ENCODE measurements at places on chromosomes 12 and 14.

- no peak for DNase-seq
Observed at GRCh38 chr12:25997201-25997963, 38.9 kb downstream of the RASSF8 start.

- peak; percentile 30 for DNase-seq
Observed at GRCh38 chr14:72904840-72905561, 11.1 kb upstream of the DPF3 start.

- DNase-seq: no peak
Observed at GRCh38 chr14:78005325-78005724, 164.8 kb upstream of the NRXN3 start.

DNA sequence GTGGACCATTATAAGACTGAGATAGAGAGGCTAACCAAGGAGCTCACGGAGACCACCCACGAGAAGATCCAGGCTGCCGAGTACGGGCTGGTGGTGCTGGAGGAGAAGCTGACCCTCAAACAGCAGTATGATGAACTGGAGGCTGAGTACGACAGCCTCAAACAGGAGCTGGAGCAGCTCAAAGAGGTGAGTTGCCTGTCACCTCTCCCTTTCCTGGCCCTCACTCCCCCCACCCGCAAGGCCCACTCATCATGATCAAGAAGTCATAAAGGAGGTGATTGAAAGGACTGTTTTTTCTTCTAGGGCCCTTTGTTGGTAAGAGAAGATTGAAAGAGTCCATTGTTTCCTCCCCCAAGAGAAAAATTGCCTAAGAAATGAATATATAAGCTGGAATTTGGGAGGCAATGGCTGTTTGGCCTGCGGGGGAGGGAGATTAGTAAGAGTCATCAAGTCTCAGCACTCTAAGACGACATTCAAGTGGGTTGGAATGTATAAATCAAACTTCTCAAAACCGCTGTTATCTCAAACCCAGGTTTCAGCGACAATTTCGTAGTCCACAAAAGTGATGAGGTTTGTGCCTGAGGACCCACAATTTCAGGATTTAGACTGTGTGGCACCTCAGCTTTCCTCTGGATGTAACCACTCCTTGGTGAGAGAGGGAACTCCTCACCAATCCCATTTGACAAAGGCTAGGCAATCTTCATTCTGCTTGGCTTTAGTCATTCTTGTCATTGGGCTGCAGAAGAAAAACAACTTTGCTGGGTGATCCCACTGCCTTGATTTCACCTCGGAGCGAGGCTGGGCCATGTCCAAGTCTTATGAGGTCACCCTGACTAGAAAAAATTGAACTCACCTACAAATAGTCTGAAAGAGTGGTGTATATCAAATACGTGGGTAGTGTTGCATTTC, 966 bp downstream of the BICD1 start:
- DNase-seq: no peak

DNA sequence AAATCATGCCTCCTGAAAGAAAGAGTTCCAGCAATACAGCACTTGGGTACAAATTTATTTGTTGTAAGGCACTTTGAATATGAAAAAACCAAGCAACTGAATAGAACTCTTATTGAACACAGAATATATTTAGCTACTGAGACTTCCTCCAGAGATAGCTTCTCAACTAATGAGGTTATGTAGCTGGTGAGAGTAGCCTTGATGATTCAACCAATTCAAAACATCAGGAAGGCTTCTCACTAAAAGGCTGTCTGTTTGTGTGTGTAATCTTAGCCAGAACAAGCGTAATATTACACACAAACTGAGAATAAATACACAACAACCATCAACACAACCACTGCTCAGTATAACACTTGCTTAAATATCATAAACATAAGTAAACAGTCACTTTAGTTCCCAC, 20.4 kb downstream of the EIF2B2 start:
- DNase-seq: no peak

GRCh38 chr14:32559048-32559447, 229.9 kb downstream of the AKAP6 start:
- DNase-seq: no peak

DNA sequence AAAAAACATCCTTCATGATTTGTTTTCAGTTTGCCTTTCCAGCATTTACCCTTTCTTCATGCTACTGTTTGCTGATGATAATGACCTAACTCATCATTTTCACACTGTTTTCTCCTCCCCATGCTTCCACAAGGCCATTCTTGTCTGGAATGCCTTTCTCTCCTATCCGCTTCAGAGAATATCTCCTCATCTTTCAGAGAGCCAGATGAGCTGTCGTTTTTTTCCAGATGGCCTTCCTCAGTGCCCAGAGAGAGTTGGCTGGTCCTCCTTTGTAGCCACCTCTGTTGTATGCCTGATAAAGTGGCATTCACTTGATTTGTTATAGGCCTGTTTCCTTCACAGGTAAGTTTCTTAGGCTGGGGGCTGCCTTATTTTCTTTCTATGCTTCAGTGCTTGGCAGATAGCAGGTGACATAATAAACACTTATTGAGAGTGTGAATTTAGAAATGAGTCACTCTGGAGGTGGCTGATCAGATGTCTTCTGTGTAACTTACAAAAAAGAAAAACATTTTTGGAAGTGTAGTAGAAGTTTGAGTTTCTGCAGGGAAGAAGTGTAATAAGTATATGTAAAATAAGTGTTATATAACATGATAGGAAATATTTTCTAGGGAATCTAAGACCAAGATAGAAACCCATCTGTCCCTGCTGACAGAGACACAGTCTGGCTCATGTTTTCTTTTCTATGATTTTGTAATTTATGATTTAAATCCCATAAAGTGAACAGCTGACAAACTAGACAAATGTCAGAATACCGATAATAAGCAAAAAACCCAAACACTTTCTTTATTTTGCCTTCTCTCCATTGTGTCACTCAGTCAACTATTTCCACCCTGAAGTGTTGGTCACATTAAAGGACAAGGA, 174.5 kb downstream of the DACT1 start:
- DNase-seq: peak; percentile 9

DNA sequence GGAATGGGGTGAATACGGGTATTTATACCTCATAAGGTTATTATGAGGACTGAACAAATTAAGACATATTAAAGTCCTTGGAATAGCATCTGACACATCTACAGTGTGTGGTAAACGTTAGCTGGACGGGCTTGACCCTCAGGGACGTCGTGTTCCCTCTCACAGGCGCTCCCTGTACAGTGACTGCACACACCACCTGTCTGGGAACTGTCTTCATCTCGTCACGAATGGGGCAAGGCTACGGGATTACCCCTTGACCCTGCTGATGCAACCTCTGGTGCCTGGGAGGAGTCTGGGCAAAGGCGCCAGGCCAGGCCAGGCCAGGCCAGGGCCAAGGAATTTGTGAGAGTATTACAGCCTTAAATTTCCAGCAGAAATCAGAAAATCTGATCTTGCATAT, 191.1 kb downstream of the CALM1 start:
- DNase-seq: no peak

- DNase-seq: no peak
Observed at GRCh38 chr12:114888448-114888847, 204.5 kb upstream of the TBX3 start.

DNA sequence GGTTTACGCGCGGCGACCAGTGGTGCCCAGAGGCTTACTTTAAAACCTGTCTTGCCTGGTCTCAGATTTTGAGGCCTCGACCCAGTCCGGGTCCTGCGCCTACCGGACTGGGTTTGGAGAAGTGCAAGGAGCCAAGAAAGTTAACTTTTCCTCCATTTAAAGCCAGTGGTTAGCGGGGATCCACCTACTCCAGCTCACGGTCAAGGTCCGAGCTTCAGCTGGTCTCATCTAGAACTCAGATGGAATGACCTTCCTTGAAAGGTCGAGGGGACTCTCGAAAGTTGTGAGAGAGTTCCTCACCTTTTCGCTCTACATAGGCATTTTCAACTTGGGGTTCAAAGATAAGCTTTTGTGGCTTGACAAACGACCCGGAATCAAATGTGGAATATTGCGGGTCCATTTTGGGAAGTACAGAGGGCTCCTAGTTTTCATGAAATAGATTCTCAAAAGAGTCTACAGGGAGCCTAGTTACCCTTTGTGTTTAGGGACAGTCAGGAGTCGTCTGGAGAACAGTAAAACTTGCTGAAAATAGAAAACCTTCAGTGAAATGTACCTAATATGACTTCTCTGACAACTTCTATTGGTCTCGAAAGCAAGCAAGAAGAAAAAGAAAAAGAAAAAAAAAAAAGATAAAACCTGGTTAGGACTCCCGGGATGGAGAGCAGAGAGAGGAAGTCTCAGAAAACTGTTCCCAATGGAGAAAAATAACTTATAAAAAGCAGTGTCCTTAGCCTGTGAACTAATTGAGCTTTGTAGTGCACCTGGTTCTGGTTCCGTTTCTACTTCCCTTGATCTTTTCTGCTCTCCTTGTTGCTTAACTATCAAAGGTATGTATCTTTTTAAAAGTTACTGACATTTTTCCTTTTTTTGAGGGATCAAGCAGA, 1.4 kb downstream of the KCNMB4 start:
- DNase-seq: no peak

DNA sequence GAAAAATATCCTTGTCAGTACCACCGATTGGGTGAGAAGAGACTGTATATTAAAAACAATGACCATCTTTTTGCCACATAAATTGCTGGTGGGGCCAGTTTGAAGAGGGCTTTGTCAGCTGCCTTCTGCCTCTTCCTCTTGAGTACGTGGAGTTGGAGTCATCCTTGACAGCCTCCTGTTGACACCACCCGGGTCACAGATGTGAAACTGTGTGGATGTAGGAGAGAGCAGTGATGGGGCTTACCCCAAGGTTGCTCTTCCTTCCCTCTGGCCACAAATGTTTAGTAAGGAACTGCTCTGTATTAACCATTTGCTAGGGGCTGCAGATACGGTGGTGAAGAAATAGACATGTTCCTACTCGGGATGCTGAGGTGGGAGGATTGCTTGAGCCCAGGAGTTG, 12.2 kb downstream of the PTPN11 start:
- no peak for DNase-seq

- no peak for DNase-seq
Observed at GRCh38 chr12:9118158-9118557, 2.4 kb upstream of the A2M start.

DNA sequence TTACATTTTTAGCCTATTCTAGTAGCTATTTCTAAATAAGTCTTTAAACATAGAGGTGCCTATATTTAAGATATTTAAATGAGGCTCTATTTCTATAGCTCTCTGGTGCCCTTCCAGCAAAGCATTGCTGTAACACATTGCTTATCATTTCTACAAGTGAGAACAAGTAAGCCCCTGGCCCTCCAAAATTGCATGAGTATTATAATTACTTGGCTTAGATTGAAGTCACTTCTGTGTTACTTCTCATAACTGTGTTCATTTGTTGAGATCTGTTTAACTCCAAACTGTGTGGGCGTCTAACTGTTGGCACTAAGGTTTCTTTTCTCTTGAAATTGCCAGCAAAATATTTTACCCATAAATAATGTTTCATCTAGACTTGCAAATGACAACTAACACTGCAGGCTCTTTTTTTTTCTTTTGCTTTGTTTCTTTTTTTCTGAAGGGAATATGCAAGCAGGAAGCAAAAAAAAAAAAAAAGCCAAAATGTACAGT, 66.5 kb downstream of the DAD1 start:
- DNase-seq: no peak

DNA sequence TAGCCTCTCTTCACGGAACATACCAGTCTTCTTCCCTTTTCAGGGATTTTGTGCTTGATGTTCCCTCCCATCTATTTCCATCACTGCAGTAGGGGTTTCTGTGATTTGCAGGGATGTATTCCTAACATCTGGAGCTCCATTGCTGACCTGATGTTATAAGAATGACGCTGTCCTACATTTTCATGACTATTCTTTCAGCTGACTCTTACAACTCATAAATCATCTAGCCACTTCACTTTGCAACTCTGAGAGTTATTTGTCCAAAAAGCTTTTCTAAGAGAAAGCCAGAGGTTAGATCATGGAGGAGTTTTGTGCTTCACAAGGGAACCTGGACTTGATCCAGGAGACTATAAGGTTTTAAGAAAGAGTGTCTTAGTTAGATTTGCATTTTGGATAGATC, 116.6 kb upstream of the FAR2 start:
- no peak for DNase-seq

DNA sequence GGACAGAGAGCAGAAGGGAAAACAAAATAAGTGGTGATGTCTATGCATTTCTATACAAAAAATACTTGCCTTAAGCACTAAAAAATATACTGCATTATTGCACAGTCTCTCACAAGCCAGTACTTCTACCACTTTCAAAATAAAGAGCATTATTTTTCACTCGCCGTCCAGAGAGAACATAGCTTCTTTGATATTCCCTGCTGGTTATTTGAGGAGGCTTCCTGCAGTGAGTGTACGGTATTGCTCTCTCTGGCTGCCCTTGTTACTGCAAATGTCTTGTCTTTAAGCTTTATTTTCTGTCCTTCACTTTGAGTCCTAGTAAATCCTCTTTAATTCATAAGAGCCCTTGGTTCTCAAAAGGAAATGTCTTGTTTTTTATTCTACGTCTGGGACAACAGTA, 81.1 kb downstream of the EML1 start:
- DNase-seq: no peak

Data from DMS 273 treated with DMSO at 0.1 percent for 48 hours (cell line).